Endothelial cell (in vitro differentiated cells): ENCODE measurements at places on chromosomes 4 and X.

- peak; percentile 95 for DNase-seq
Measured at GRCh38 chr4:8580321-8581093, at the start of gene GPR78. Gene GPR78 (plus strand): TSS chr4:8580392. CDS start chr4:8580983, 591 bp downstream.

DNA sequence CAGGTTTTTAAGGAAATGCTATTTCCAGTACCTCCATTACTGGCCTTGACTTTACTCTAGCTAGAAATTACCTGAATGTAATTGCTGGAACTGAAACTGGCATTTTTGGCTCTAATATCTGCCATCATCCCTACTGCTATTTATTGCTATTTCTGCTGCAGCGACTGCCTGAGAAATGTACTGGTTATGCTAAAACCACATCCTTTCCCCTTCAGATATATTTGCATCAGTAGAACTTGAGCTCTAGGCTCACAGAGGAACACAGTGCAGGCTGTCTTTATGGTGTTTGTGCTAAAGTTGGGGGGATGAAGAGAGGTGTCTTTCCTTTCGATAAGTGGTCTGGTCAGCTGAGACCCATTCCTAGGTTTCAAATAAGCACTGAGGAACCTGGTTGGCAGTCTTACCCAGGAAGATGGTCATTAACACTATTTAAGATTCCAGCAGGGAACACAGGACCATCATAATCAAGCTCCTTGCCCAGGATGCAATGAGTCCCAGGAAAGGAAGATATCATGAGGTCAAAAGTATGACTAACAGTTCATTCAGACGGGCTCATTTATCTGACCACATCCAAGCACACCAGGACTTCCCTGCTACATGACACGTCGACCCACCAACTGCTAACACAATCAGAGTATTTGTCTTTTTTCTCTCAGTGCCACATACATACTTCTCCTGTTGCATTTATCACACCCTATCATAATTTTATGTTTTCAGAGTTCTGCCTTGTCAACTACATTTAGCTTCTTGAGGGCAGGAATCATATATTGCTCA is 137.4 kb downstream of the GABRA3 start:
- no peak for DNase-seq

DNA sequence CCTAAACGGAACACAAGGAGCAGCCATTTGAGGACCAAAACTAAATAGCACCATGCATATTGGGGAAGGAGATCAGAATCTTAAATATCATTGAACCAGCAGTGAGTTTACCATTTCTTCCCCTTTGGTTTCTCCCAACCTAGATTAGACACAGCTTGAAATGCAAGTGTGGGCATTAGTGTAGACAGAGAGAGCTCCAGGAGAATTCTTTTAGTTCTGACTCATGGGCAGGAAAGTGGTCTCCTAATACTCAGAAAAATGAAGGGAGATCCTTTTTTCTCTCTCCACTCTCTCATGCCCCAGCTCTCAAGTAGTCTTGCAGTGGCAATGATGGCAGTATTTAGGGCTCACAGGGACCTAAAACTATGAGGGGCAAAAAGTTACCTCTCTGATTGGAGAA is 567.9 kb downstream of the INPP4B start:
- no peak for DNase-seq

DNA sequence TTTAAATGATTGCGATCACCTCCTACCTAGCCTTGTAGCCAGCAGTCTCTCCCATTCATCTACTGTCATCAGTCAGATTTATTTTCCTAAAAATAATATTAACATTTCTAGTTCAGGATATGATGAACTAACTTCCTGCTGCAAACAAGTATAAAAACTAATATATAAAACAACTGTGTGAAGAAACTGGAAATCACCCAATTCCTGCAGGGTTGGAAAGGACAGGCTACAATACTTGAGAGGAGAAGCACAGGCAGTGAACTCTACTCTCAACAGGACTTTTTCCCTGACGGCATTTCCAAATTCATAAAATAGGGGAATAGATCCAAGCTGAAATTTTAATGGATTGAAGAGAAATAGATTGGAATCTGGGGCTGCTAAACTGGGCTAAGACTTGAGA is 14.2 kb upstream of the BBS12 start:
- no peak for DNase-seq

DNA sequence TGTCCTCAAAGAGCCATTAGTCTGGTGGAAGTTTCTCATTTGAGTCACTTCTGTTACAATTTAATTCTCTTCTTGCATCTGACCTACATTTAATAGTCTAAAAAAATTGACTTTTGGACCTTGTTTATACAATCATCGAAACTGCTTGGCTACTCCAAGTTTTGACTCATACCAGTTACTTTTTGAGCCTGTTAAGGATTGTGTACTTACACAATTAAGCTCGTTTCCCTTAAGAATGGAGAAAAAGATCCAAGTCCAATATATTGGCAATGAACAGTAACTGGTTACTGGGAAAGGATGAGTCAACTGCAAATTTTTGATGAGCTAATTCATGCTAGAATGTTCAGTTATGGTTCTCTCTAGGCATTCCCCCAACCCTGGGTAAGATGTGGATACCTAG is 58.2 kb downstream of the DCX start:
- no peak for DNase-seq

DNA sequence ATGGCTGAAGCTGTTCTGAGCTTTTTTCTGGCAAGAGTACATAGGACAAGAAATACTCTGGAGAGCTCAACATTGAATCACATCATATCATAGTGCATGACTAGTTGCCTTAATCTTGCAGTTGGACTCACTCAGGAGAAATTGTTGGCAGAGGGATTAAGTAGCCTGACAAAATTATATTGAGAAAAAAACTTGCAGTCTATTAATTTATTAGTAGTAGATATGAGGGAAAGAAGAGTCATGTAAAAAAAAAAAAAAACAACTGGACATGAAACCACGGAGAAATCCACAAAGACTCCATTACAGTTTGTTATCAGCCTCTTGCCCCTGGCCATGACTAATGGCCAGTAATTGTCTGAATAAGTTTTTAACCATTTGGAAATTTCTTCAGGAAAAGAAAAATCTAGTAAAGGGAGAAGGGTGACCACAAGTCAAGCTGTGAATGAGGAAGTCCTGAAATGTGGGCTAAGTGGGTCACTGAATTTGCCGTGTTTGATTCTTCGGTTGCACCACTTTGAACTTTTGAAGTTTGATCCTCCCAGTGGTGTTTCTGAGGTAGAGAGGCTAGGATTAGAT is 45.6 kb downstream of the FHL1 start:
- no peak for DNase-seq

- no peak for DNase-seq
Measured at GRCh38 chrX:16825264-16826035, 39.2 kb downstream of the TXLNG start.

GRCh38 chr4:169131556-169132208 is 121.6 kb upstream of the CBR4 start:
- no peak for DNase-seq

GRCh38 chr4:60389633-60390032 is 810.5 kb upstream of the ADGRL3 start:
- no peak for DNase-seq

DNA sequence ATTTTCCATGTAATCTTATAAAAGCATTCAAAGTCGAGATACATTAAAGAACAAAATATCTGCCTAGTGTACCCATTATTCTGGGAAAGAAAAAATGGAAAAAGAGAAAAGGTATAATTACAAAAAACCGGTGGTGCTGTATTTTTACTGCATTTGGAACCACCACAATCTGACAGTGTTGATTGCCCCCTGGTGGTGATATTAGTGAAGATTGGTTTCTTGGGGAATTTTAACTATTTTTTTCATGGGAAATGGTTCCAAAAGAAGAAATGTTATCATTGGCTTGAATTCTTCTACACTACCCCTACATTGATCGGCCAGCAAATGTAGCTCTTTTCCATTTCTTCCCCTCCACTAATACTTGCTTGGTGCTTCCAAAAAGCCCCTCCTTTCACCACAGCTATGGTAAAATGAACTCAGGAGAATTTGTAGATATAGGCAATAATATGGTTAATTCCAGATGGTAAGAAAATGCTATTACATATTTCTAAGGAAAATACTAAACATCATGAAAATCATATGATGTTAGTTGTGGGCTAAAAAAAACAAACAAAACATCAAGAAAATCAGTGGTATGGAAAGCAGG is 50.0 kb downstream of the COX18 start:
- DNase-seq = peak; percentile 36

GRCh38 chrX:103613362-103613890 is 5.7 kb downstream of the TCEAL3 start:
- no peak for DNase-seq

DNA sequence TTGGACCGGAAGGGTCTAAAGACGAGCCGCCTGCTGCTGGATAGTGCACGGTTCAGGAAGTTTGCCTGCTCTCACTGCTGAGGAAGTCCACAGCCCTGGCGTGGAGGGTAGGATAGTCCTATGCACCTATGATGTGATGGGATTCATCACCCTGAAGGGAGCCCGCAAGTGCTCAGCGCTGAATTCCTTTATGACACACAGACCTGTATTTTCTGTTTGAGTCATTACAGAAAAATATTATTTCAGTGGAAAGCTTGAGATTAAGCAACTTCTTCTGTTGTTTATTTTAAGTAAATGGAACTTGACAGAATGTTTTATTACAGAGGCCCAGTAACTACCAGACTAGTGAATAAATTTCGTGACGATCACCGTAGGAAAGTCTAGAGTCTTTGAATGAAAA is 123.2 kb downstream of the TRIML1 start:
- DNase-seq = no peak

DNA sequence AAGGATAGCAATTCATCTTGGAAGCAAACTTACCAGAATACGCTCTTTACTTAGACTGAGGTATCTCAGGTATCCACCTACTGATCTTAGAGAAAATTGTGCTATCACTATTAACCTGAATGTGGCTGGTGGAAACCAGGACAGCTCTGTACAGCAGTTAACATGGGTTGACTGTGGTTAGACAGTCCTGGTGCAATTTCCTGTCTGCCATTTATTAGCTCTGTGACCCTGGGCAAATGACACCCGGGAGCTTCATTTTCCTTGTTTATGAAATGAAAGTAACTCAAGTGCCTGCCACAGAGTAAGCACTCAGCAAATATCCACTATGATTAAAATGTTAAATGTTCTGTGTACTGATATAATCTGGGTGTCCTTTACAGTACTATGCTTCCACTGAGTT is 60.0 kb downstream of the SMC1A start:
- DNase-seq = no peak

DNA sequence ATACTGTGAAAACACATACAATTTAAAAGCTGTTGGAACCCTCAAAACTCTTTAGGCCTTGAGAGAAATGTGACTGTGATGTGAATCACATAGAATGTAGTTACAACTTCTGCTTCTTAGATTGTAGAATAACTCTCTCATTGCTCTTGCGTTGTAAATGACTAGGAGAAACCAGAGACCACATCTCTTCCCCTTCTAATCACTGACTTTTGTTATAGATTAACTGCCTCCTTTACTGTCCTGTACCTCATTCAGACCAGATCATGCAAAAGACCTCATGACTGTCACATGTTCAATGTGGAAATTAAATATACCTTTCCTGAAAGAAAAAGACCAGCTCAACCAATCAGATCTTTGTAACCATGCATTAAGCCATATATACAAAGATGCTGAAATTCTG is 43.2 kb upstream of the NEIL3 start:
- no peak for DNase-seq

DNA sequence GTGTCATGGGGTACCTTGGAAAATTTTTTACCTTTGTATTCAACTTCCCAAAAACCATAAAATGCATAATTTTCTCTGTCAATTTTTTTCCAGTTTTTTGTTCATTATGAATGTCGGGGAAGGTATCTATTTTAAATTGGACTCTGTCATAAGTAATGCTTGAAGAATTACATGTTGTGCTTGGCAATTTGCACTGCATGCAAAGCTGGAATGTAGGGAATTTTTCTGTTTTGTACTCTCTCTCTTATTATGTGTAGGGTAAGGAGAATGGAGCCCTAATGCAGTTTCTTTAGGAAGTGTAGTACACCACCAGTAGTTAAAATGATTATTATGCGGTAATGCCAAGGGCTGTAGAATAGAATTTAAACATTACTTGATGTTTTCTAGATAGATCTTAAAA is 137.7 kb upstream of the LIMCH1 start:
- DNase-seq = no peak

- DNase-seq = no peak
Measured at GRCh38 chrX:120408168-120408567, 46.3 kb downstream of the ATP1B4 start.
